ENCODE measurements at places on chromosomes 5 and 9. TPM values are rescaled to one million over a fixed set of nuclear protein-coding genes. Genes with fewer than 3 reads are reported as not detected.

GRCh38 chr5:2841208-2841607 lies 89.7 kb upstream of the IRX2 start:
- H3K4me1 ChIP-seq, result no peaks in the 10 kb centered on the region
- no peaks in the 10 kb centered on the region for H3K27me3 ChIP-seq
- H3K36me3 ChIP-seq, result no peaks in the 10 kb centered on the region
- no peak overlapping the region for H3K4me3 ChIP-seq

DNA sequence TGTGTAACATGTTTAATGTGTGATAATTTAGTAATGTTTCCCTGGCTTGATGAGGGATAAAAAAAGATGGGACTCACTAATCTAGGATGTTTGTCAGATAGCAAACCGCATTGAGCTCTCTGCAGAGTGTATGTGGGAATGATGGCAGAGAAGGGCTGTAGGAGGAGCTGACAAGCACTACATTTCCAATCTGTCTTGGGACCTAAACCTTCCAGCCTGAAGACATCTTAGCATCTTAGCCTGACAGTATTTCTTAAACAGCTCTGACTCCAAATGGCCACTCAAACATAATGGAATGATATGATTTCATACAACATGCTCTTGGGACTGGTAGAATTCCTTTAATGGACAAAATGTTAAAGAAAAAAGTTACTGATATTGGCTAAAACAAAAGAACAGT lies 116.7 kb downstream of the PPP2R2B start:
- DNase-seq, result no peak
- H3K36me3 ChIP-seq, result no peaks in the 10 kb centered on the region
- H3K27me3 ChIP-seq, result peaks cover 1% of the 10 kb centered on the region
- H3K27ac ChIP-seq, result no peak overlapping the region
- peaks cover 3% of the 10 kb centered on the region for H3K4me1 ChIP-seq
- no peak overlapping the region for H3K4me3 ChIP-seq

DNA sequence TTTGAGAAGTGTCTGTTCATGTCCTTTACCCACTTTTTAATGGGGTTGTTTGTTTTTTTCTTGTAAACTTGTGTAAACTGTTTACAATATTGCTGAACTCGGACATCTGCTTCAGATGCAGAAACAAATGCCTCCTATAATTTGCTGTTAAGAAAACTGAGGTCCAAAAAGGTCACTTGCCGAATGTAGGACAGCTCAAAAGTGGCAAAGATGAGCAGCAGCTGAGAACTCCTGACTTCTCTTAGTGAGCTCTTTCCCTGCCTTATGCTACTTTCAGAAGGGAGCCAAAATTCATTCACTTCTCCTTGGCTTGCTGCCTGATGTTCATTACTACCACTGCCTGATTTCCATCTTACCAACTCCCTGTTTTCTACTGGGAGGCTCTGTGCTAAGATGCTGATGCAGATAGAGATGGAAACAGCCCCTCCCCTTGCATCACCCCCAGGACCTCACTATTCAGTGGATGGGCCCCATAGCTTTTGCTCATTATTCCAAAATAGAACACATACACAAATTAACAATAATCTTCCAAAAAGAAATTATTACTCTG lies 60.1 kb downstream of the SEMA6A start:
- no peak for DNase-seq
- no peaks in the 10 kb centered on the region for H3K27me3 ChIP-seq
- H3K36me3 ChIP-seq, result no peaks in the 10 kb centered on the region
- H3K4me1 ChIP-seq, result no peaks in the 10 kb centered on the region

- H3K36me3 ChIP-seq, result no peaks in the 10 kb centered on the region
- DNase-seq, result no peak
- H3K27ac ChIP-seq, result no peak overlapping the region
- no peak overlapping the region for H3K4me3 ChIP-seq
Measured at GRCh38 chr9:18343784-18344183, 130.2 kb upstream of the ADAMTSL1 start.

Gene MARCHF11
- not detected for total RNA-seq

DNA sequence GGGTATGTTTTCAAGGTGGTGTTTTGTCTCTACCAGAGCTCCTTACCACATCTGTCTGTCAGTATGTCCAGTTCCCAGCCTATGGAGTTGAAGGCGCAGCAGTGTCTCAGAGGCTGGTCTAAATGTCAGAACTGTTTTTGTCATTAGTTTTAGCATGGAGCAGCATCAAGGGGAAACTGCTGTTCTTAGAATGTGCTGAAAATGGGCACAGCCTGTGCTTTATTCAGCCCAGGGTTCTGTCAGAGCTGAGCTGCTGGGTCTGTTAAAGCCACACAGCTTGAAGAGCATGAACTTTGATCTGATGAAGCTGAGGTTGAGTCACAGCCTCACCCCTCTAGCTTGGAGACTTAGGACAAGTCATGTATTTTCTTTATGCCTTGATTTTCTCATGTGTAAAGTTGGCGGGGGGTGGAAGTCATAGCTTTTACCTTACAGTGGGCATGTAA lies 71.9 kb downstream of the RALGPS1 start:
- peak overlapping the region; percentile 83 for H3K27ac ChIP-seq
- peaks cover 44% of the 10 kb centered on the region for H3K4me1 ChIP-seq
- H3K27me3 ChIP-seq, result peaks cover 52% of the 10 kb centered on the region
- peak overlapping the region; percentile 54 for H3K4me3 ChIP-seq
- DNase-seq, result peak; percentile 79

Gene APBB3
- 16.5 TPM for total RNA-seq

Gene F12
- total RNA-seq, result 2.7 TPM

Gene PAEP
- total RNA-seq, result not detected

DNA sequence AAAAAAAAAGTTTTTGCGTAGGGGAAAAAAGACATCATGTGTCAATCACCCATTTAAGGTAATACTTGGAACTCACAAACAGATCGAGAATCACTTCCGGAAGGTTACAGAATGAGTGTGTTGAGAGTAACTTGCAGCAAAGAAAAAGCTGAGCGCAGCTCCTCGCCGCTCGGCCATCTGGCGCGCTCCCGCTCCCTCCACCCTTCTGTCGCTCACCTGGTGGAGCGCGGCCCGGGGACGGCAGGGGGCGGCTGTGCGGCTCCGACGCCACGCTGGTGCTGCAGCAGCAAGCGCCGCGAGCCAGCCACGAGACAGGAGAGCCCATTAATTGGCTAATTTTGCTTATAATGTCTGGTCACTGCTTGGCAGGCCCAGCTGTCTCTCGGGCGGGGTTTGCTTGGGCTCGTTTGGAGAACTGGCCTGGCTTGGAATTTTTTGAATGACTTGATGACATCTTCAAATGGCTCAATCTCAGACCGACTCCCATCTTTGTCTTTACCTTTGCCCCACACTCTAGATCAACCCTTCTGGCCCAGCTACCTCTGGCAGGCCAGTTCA lies 601.8 kb downstream of the CCDC171 start:
- DNase-seq, result peak; percentile 74
- peak overlapping the region; percentile 59 for H3K4me3 ChIP-seq
- H3K27me3 ChIP-seq, result peaks cover 7% of the 10 kb centered on the region
- peak overlapping the region; percentile 38 for H3K27ac ChIP-seq
- peaks cover 6% of the 10 kb centered on the region for H3K4me1 ChIP-seq
- no peaks in the 10 kb centered on the region for H3K36me3 ChIP-seq

DNA sequence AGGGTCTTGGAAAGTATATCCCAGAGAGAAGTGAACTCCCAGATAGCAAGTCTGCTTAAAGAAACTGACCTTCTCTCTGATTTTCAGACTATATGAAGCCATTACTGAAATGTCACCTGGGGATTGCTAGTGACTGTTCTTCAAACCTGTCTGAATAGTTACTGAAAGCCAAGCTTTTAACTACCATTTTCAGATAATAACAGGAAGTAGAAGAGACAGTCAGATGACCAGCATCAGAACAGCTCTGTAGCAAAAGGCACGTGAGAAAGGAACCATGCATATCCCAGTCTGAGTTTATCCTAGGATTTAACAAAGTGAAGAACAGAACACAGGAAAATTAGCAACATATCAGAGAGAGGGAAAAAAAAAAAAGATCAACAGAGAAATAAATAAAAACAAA lies 74.9 kb upstream of the SELENOP start:
- no peaks in the 10 kb centered on the region for H3K36me3 ChIP-seq
- no peak overlapping the region for H3K27ac ChIP-seq
- H3K4me1 ChIP-seq, result no peaks in the 10 kb centered on the region
- no peak overlapping the region for H3K4me3 ChIP-seq
- peaks cover 19% of the 10 kb centered on the region for H3K27me3 ChIP-seq
- DNase-seq, result no peak

DNA sequence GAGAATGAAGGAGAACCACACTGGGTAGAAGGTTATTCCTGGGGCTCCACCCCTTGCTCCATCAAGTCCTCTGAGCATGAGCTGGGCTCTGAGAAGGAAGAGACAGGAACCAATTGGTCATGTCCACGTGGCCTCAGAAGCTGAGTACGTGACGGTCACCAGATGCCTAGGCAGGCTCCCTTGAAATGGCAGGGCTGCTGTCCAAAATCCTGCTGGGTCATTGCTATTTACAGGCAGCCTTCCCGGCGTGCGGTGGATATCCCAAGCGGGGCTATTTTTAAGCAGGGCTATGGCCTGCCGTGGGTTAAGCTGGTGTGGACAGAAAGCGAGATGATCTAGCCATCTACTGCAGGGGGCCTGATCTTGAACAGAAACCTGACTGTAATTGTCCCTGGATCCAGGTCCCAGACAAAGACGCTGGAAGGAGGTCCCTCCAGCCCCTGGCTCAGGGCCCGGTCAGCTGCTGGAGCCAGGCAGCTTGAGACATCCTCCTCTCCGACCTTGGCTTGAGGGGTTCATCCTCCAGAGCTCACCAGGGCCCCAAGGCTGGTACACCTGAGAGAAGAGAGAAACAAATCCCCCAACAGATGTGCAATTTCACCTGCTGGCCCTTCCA lies 550 bp upstream of the CKMT2 start:
- no peaks in the 10 kb centered on the region for H3K27me3 ChIP-seq
- peaks cover 4% of the 10 kb centered on the region for H3K36me3 ChIP-seq
- DNase-seq, result no peak
- H3K4me1 ChIP-seq, result peaks cover 18% of the 10 kb centered on the region
- H3K27ac ChIP-seq, result no peak overlapping the region
- no peak overlapping the region for H3K4me3 ChIP-seq

Gene SPEF2
- total RNA-seq, result 5.8 TPM
